ENCODE measurements at places on chromosomes 13 and 19. TPM values are rescaled to one million over a fixed set of nuclear protein-coding genes. Genes with fewer than 3 reads are reported as not detected.
A peak's percentile ranks its signal among the peaks of the same experiment; 100 is the strongest.

GRCh38 chr13:39273953-39274738, 235.9 kb downstream of the NHLRC3 start:
- DNase-seq = peak; percentile 4

GRCh38 chr19:44745341-44745831, 3.1 kb upstream of the BCL3 start:
- DNase-seq = no peak

DNA sequence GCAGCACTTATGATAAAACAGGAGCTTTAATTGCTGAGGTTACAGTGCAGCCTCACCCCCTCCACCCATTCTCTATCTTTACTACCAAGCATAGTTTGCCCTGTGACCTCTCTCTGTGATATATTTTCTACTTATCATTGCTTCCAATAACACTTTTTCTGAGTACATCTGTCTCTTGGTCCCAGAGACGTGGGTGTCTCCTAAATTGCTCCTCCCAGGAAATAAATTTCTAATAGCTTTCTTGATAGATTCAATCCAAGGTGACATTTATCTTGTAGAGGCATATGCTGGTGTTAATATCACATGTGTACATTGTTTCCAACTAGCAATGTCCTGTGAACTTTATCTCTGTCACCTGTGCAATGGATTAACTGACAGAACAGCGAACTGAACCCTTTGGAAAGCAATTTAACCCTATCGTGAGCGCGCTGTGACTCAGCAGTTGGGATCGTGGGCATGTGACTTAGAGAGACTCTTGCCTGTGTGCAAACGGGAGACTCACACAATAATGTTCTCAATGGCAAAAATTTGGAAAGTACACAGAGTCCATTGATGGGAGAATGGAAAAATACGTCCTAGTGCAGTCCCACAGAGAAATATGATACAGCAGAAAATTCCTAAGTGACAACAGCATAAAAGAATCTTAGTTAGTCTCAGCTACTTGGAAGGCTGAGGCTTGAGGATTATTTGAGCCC, 7.0 kb upstream of the MAP2K2 start:
- DNase-seq = no peak

Gene PNKP
- total RNA-seq = 58.8 TPM

- DNase-seq = no peak
Measured at GRCh38 chr13:113822266-113822665, 41.6 kb downstream of the GAS6 start.

Gene STAP2
- 9.6 TPM for total RNA-seq

Gene LILRA6
- total RNA-seq = not detected

DNA sequence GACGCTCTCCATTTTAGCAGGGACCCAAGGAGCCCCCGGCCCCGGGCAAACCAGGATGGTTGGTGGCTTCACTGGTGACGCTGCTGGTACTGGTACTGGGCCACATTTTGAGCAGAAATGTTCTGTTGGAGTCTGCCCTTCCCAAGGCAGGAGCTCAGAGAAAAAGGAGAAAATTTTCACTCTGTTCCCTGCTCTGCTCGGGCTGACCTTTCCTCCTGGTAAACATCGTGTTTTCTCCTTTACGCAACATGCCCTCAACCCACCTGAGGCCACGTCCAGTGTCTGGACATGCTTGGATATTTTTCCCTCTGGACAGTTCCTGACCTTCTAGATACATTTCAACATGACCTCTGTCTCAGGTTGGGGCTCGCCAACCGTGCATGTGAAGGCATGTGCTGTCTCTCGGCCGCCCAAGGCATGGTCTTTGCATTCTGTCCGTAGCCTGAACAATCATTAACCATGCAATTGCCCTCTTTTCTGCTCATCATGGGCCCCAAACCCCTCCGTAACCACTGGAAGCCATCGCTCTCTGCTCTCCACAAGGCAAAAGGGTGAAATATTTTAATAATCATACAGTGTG, 115.2 kb upstream of the PEG3 start:
- no peak for DNase-seq

DNA sequence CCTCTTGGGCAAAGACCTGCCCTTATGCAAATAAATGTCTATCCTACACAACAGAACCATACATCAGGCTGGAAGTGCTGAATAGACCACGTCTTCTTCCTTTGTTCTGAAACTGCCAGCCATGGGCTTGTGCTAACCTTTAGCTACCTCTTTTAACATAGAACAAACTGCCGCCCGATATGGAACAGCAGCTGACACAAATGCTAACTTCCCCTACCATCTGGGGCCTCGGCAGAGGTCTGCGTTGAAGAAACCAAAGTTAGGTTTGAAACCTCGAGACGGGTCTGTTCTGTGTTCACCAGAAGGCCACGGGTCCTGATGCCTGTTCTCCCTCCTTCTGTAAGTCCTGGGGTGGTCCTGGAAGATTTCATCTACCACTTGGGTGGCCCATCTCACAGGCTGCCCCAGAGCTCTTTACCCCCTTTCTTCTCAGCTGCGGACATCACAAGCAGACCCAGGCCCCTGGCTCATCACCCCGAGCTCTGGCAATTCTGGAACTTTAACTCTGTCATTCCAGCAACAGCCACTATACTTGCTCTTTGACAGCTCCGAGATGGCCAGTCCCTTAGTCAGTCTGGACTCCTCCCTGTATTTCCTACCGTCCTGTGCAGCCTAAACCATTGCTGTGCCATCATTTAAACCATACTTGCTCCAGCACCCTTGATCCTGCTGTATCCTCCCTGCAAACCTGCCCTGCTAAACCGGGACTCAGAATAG, 146.7 kb downstream of the USP12 start:
- DNase-seq = no peak

GRCh38 chr19:3094601-3095440, 659 bp downstream of the GNA11 start:
- peak; percentile 63 for DNase-seq

- no peak for DNase-seq
Measured at GRCh38 chr19:47756627-47756929, 11.2 kb downstream of the NOP53 start.

DNA sequence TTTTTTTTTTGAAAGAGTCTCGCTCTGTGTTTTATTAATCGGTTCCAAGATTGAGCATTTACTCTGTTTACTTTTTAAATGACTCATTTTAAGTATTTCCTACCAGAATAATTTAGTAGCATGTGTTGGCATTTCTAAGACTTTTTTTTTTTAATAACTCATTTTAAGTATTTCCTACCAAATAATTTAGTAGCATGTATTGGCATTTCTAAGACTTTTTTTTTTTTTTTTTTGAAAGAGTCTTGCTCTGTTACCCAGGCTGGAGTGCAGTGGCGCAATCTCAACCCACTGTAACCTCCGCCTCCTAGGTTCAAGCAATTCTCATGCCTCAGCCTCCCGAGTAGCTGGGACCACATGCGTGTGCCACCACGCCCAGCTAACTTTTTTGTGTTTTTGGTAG, 13.1 kb downstream of the SETDB2 start:
- no peak for DNase-seq

DNA sequence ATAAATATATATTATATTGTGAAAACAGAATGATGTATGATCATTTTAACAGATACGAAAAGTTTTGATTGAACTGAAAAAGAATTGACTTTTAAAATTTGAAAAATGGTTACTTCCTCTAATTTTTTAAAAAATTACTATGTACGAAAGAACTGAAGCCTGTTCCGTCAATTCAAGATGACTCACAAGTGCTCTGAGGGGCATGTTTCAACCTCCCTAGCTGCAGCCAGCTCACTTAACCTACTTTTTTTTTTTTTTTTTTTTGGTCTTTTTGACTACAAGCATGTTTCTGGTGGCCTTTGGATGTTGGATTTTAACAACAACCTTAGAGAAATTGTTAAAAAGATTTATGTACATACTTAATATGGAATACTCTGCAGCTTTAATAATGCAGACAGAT, 1139.3 kb downstream of the DIAPH3 start:
- DNase-seq = no peak

Gene UQCRFS1
- total RNA-seq = 51.1 TPM

- DNase-seq = peak; percentile 26
Measured at GRCh38 chr19:47778954-47779351, 450 bp downstream of the SELENOW start.

DNA sequence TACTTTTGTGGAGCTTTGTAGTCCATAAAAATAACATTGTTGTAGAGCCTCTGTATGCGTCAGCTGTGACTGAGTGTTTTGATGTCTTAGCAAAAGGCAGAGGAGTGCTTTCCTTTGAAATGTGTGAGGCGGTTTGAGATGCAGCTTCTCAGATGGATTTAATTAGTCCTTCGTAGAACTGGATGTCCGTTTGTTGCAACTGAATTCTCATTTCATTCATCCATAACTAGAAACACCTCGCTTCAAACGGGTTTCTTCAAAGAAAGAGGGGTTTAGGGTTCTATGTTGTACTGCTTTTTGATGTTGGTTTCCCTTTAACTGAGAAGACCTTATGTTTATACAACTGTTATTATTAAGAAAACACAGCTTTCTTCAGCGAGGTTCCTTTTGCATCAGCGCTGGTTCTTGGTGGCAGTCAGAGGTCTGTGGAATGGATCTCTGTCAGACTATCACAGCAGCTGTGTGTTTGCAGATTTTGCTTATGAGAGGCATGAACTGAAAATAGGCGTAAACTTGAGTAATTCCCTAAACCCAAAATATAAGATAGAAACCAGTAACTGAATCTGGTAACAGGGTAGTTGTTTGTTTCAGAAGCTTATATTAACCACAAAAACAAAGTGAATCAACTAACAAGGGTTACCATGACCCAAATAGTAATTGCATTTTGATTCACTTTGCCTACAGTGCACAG, 194.4 kb downstream of the GGACT start:
- DNase-seq = peak; percentile 38

DNA sequence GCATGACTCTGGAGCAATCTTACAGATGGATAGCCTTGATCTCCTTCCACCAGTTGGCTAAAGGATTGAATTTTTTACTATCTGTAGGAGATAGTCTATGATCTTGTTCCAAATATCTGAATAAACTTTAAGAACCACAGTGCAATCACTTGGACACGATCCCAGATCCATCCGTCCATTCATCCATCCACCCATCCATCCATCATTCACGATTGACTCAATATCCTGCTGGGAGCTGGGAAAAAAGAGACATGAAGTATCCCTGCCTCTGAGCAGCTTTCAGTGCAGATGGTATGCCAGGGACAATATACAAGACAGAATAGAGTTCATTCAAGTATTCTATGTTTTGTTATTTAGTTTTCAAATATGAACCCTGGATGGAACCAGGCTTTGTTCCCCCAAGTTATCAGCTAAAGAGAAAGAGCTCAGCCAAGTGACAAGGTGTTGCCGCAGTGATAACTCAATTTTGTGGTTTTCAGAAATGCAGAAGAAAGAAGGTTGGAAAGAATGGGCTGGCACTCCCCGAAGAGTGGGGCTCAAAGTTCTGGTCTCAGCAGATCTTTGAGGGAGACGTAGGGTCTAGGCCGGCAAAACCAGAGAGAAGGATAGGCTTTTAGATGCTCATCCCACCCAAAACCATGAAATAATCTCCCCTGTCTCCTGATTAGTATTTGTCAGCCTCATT, 66.3 kb downstream of the IRS2 start:
- DNase-seq = no peak

- peak; percentile 40 for DNase-seq
Measured at GRCh38 chr13:35157143-35157755, 215.2 kb downstream of the NBEA start.

Gene EBI3
- total RNA-seq = 7.2 TPM

Gene RAB20
- 11.1 TPM for total RNA-seq

DNA sequence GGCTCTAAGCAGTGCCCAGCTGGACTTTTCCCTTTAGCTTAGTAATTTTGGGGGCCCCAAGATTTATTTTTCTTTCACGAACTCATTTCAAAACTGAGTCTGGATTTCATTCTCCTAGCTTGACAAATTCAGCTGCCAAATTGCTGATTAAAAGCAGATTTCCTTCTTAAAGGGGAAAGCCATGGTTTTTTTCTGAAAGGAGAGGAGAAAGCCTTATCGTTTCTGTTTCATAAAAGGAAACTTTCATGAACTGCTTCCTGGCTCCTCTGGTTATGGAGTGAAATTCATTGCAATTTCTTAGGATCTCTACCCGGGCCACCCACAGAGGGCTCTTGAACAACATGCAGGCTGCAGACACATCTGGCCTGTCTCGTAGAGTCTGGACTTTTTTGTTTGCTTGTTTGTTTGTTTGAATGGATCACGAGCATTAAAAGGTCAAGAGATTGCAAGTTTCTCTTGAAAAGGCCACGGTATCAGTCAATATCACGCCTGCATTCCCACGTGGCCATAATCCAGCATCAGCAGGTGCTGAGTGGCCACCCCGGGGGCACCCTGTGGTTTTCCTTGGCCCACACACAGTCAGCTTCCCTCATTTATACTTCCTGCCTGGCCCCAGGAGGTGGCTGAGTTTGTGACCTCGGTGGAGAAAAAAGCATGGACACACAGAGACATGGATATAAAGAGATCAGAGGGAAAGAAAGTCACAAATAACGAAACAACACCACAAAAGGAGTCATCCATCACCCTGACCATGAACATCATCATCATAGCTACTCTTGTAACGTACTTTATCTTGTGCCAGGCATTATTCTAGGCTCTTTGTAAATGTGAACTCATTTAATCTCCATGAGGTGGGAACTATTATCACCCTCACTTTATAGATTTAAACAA, 10.5 kb upstream of the KLK4 start:
- no peak for DNase-seq

Gene PSG6
- not detected for total RNA-seq

- DNase-seq = no peak
Measured at GRCh38 chr13:98977568-98978265, at the start of gene DOCK9. Gene DOCK9, minus strand, starts transcription at chr13:98978064. Its CDS starts 155 bp downstream, at chr13:98977909.

Gene SPRYD7
- 6.3 TPM for total RNA-seq

DNA sequence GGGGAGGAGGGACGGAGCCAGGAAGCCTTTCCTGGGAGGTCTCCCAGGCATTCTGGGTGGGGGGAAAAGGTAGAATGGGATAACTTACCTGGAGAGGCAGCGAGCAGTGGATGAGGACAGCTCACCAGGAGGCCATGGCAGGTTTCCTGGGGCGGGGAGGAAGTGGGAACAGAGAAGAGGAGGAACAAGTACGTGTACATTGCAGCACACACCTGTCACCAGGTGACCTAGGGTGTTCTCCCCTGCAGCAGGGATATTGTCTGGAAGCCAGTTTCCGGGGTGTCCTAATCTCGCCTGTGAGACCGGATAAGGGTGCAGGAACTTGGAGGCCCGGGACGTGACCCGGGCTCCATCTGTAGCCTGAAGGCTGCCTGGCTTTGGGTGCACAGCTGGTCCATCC, at the start of gene FUT3:
TSS of gene FUT3 (minus strand) at position 148 of the 400 bp plus-strand sequence.
- DNase-seq = no peak

GRCh38 chr13:98447881-98448641, 128.8 kb downstream of the STK24 start:
- peak; percentile 44 for DNase-seq

Gene MEF2B
- total RNA-seq = 1.4 TPM

DNA sequence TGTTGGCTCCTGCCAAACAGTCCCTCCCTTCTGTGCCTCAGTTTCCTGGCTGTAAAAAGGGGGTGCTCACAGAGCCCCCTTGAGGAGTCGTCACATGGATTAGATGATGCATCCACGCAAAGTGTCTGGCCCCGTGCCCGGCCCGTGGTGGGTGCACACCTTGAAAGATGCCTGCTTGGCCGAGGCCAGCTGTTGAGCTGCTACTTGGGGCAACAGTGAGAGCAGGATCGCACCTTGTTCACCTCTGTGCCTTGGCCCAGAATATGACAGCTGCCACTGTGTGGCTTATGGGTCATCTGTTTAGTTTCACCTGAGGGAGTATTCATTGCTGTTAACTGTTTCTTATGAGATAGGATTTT, 17.7 kb downstream of the CRTC1 start:
- DNase-seq = no peak

Gene PLPP2
- total RNA-seq = not detected

Gene ATP1A3
- 5.9 TPM for total RNA-seq

Measured in activated CD8-positive, alpha-beta T cell treated with anti-CD3 and anti-CD28 coated beads for 36 hours (primary cell).